ENCODE measurements at places on chromosomes 4 and X.

GRCh38 chr4:39763714-39764572, 66.0 kb downstream of the UBE2K start:
- no peak for DNase-seq

DNA sequence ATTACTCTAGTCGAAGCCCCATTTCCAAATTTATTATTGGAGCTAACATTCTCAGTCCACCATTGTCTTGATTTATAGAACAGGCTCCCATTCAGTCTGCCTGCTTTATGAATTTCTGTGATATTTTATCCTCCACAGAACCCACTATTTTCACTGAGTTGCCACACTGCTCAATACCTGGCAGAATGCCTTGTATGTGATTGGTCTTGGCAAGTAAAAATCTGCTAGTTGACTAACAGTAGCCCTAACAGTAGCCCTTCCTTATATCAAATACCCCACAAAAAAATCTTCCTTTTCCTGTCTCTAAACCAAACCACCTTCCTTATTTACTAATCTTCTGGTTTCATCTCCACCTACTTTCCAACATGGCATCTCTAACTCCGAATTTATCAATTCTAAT, 82.6 kb downstream of the CHM start:
- no peak for DNase-seq

DNA sequence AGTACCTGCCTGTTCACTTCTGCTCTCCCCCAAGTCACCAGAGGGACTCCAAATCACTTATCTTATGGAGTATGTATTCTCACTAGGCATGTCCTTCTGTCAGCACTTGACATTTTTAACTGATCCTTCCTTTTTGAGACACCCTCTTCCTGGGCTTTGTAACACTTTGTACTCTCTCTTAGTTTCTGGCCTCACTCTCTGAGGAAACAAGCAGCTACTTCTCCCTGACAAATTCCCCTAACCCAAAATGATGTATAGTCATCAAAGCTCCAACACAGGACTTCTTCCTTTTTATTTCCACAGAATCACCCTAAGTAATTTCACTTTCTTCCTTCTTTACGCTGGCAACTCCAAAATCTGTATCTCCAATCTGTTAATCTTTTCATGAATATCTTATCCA, 101.8 kb downstream of the ARAP2 start:
- DNase-seq: no peak

DNA sequence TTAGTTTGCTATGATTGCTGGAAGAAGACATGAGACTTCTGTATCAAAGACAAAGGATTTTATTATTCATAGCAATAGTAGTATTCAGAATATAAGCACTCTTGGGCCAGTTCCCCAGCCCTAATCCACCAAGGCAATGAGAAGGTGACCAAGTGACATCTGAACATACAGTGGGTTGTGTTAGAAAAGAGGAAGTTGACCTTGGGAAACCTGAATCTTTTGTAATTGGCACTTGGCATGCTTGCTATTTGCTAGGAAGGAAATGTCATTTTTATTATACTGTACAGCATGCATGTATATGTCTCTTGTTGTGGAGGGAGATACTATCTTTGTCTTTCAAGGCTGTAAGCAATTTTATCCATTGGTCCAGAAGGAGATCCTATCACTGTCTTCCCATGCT, 216.1 kb upstream of the FAT1 start:
- DNase-seq: no peak

GRCh38 chr4:47642985-47643760, 158.1 kb downstream of the ATP10D start:
- DNase-seq: no peak

GRCh38 chr4:13331827-13332226, 152.3 kb downstream of the RAB28 start:
- no peak for DNase-seq

- no peak for DNase-seq
Observed at GRCh38 chrX:111352424-111352823, 59.6 kb downstream of the DCX start.

- no peak for DNase-seq
Observed at GRCh38 chr4:26008737-26009136, 94.7 kb downstream of the SMIM20 start.

DNA sequence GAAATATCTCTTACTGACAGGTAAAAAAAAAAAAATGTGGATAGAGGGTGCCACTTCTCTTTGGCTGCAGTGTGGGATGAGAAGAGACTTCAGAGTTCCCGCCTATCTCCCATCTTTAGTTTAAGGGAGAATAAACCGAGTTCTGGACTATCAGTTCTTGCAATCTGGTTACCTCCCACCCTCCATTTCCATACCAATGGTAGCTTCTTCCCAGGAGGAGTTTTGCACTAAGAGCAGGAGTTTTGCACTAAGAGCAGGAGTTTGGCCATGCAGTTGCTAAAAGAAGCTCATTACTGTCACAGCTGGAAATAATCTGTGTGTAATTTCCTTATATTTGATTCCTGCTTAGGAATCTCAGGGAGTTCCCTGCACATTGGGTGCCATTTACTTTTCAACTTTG, 10.8 kb upstream of the GUCY1B1 start:
- no peak for DNase-seq

GRCh38 chr4:6676722-6677558, 16.7 kb upstream of the S100P start:
- DNase-seq: no peak

GRCh38 chr4:113394108-113394729, 344.8 kb downstream of the ANK2 start:
- DNase-seq: no peak

DNA sequence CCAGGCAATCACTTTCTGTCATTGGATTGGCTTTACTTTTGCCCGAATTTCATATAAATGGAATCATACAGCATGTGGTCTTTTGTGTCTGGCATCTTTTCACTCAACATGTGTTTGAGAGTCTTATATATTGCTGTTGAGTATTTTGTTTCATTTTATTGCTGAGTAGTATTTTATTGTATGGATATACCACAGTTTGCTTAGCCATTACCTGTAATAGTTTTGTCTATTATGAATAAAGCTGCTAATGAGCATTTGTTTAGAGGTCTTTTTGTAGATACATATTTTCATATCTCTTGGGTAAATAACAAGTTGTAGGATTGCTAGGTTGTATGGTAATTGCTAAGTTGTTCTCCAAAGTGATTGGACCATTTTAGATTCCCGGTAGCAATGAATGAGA, 105.7 kb downstream of the WWC2 start:
- DNase-seq: no peak

DNA sequence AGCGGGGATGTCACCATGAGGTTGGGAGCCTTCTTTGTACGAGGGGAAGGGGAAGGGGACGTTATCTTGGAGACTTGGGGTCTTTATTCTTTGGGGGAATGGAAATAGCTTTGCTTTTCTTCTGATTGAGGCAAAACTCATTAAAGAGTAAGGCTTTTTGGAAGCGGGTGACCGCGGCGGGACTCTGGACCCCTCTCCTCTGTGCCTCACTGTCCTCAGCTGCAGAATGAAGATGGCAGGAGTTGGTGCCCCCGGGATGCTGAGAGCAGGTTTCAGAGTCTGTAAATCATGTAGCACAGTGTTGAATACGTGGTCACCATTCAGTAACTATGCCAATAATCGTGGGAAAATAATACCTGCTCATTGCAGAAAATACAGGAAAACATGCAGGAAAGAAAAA, 32.1 kb downstream of the HTT-AS start:
- DNase-seq: no peak

DNA sequence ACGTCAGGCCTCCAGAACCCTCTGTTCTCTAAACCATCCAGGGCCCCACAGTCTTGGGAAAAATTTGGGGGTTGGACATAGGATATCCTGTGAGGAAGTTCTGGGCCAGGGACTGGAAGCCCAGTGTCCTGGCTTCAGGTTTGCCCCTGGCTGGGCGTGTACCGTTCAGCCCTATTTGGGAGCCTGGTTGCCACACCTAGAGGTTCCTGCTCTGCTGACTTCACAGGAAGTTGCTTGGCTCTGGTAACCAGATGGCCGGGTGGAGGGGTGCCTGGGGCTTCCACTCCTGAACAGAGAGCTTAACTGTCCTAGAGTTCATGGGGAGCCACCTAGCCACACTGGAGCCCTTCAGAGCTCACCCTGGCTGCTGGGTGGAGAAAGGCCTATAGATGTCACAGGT, 1.1 kb downstream of the TAFAZZIN start:
- DNase-seq: no peak

DNA sequence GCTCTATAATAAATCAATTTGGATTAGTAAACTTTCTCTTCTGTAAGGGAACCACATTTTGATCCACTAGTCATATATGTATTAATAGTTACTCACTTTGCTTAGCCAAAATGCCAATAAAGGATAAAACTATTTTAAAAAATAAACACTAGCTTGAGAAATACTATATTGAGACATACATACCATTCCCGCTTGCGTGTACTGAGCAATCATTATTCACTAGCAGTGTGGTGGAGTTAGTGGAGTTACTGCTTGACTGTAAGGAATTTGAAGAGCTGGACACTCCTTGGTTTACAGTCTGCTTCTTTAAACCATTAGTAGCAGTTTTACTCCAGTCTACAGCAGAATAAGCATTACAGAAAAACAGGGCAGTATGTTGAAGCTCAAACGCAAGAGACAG, 10.8 kb upstream of the PHKA2 start:
- no peak for DNase-seq

GRCh38 chrX:11564546-11564945, 101.2 kb downstream of the ARHGAP6 start:
- no peak for DNase-seq

DNA sequence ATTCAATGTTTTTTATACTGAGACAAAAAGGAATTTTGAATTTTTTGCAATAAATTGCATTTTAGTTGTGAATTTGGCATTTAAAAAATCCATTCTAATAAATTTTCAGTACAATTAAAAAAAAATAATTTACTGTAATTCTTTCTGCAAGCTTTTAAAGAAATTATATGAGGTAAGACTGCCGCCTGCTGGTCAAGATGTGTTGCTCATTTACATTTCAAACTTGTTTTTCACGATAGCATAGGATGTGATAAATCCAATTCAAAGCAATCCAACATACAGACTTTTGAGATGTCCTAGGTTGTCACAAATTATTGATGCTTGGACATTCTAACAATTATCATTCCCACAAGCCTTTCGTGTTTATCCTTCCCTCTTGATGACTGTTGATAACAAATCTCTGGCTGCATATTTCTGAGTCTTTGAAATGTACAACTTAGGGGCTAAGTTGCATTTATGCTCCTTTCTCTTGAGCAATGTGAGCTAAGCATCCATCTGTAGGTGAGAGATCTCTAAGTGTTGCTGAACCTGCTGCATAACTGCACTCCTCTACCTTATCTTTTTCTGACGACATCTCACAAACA, 21.7 kb upstream of the MFAP3L start:
- DNase-seq: no peak

GRCh38 chr4:132865458-132865857, 283.6 kb upstream of the PCDH10 start:
- no peak for DNase-seq

DNA sequence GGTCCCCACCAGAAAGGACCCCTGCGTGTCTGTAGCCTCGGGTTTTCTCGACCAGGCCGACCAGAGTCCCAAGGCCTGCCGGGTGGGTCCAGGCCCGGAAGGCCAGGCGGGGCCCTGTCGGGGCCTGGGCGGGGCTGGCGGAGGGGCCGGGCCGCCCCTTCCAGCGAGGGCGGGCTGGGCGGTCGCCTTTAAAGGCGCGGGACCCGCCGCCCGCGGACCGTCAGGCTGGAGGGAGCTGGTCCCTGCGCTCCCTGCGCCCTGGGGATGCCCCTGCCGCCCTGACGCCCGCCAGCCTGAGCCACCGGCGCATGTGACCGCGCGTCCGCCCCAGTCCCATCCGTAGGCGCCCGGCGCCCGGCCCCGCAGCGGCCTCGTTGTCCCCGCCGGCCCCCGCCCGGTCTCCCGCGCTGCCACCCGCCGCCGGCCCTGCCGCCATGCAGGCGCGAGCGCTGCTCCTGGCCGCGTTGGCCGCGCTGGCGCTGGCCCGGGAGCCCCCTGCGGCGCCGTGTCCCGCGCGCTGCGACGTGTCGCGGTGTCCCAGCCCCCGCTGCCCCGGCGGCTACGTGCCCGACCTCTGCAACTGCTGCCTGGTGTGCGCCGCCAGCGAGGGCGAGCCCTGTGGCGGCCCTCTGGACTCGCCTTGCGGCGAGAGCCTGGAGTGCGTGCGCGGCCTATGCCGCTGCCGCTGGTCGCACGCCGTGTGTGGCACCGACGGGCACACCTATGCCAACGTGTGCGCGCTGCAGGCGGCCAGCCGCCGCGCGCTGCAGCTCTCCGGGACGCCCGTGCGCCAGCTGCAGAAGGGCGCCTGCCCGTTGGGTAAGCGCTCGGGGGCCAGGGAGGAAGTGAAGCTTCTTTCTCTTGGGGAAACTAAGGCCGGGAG, at the start of gene HTRA3:
Gene HTRA3, plus strand, starts transcription at position 220 of the 883 bp plus-strand sequence. Its CDS starts 215 bp downstream, at position 435.
- DNase-seq: no peak

GRCh38 chrX:96971812-96972211, 88.1 kb downstream of the RPA4 start:
- no peak for DNase-seq

- no peak for DNase-seq
Observed at GRCh38 chr4:138706201-138706600, 309.4 kb upstream of the NOCT start.

- no peak for DNase-seq
Observed at GRCh38 chr4:185774131-185774653, 37.8 kb downstream of the SORBS2 start.

- DNase-seq: peak; percentile 1
Observed at GRCh38 chr4:67327245-67328017, 217.9 kb downstream of the CENPC start.

- no peak for DNase-seq
Observed at GRCh38 chr4:119858176-119858575, 208.5 kb downstream of the MAD2L1 start.

DNA sequence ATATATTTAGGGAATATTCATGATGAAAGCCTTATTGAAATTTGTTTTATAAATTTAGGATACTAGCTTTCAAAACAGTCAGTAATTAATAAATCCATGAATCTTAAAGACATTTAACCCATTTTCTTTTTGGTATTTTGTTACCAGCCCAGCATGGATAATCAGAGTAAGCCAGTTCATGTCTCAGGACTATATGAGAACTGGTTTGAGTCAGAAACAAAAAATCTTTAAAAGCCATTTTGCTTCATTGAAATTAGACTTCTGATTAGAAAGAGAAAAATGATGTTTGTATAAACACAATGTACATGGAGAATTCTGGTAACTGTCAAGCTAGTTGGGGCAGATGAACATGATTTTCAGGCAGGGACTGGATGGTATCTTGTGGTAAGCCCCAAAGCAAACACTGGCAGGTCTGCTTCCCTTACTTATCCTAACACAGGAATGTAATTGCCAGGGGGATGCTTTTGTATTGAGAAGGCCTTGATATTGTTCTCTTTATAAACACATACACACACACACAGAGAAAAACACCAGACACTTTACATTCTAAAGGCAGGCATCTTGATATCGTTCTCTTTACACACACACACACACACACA, 9.4 kb downstream of the ARHGAP10 start:
- DNase-seq: no peak

DNA sequence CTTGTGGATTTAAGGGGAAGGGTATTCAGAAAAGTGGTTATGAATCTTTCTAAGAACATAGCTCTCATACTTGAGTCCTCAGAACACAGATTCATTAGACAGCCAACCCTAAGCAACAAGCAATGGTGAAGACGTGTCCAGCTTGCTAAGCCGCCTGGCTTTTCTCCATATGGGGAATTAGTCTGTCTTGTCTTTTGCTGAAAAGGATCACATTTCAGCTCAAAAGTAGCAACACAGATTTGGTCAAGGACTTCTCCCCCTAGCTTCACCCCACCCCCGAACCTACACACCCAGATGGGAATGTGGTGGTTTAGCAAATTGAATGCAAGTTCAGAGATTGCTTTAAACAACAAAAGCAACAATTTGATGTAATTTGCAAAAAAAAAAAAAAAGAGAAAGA, 103.3 kb upstream of the RASGEF1B start:
- DNase-seq: no peak

- DNase-seq: no peak
Observed at GRCh38 chrX:42241421-42241820, 318.1 kb upstream of the CASK start.
